ENCODE measurements at places on chromosomes 7 and 10. TPM values are rescaled to one million over a fixed set of nuclear protein-coding genes. Genes with fewer than 3 reads are reported as not detected.
A peak's percentile ranks its signal among the peaks of the same experiment; 100 is the strongest.

DNA sequence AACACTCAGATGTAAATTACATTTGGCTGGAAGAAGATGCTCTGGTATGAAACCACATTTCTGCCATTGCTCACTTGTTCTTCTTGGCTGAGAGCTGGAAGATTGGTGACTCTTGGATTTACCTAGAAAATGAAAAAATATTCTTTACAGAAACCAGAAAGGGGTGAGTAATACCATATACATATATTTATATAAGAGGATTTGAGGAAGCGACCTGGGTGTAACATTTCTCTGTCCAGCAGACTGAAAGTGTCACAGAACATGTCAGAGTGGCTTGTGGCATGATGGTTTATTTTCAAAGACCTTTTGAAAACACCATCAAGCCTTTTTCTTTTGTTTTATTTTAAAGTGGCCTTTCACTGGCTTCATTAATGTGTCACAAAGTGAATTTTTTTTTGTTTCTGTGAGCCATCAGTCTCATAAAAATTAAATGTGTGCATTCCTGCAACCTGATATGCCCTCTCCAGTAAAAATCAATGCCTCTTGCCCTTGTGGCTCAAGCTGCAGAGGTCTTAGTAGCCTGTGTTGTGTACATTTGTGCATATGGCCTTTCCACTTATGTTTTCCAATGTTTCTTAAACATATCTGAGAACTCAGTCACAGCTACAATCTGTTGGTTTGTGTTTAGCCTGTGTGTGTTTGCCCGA is 23.5 kb downstream of the CREB5 start:
- no peak for DNase-seq

GRCh38 chr7:82258181-82258580 is 185.4 kb downstream of the CACNA2D1 start:
- DNase-seq: no peak

DNA sequence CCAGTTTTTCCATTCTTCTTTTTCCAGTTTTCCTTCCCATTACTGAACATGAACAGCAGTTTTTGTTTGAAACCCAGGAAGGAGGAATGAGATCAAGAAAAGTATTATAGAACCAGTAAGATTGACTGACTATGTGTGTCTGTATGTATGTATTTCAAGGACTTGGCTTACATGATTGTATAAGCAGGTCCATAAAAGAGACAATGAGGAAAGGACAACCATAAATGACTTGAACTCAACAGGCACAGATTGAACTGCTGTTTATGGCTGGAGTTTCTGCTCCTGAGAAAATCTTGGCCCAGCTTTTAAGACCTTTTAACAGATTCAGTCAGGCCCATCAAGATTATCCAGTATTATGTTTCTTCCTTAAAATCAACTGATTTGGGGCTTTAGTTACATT is 39.1 kb downstream of the TMEM106B start:
- DNase-seq: no peak

DNA sequence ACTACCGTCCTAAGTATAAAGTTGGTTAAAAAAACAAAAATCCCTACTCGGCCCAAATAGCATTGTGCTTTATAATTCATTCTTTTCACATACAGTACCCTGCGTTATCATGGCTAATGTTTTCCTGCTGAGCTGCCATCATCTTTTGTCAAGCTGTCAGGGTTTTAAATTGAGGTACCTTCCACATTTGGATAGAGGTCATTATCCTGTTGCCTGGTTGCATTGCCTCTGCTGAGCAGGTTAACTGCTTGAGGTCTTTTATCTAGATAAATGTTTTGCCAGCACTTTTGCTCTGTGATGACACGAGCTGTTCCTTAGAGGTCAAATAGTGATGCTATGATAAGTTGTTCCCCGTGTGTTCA is 94.4 kb upstream of the FZD1 start:
- no peak for DNase-seq

DNA sequence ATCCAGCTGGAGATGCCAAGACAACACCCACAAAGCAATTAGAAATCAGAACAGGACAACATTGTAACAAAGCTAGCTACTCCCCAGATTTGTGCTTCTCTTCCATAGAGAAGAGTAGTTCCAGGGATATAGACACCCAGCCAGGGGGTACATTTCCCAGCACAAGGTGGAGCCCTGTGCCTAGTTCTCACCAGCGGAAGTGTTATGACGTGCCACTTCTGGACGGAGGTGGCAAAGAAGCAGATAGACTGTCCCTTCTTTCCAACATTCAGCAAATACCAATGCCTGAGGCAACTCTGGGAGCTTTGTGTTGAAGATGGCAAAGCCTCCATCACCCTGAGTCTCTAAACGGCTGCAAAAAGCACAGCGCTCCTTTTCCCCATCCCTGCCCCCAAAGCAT is 23.4 kb upstream of the GSAP start:
- DNase-seq: peak; percentile 79

DNA sequence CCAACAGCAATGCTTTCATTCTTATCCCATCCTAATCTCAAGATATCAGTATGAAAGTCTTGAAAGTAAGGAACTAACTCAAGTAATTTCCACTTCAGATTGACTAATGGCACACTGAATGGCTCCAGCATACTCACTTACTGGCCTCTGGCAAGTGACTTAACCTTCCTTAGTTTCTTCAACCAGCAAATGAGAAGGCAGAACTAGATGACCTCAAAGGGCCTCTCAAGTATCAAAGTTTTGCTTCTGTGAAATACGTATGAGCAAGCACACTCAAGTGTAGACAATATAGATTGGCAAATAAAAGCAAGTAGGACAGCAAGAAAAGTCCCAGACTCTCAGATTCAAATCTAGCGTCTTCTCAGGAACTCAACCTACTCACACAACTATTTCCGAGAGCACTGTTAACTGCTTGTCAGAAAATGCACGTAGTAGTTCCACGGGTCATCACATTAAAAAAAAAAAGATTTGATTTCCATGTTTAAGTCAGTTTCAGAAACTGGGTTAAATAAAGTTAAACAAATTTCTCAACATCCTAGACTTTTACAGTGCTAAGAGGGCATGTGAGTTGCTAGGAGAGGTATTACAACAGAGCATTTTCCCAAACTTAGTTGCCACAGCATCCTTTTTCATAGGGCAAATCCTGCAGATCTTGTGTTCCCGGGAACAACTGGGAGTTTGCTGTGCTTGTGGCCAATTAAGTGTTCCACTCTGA is 276.9 kb upstream of the KLF14 start:
- no peak for DNase-seq

DNA sequence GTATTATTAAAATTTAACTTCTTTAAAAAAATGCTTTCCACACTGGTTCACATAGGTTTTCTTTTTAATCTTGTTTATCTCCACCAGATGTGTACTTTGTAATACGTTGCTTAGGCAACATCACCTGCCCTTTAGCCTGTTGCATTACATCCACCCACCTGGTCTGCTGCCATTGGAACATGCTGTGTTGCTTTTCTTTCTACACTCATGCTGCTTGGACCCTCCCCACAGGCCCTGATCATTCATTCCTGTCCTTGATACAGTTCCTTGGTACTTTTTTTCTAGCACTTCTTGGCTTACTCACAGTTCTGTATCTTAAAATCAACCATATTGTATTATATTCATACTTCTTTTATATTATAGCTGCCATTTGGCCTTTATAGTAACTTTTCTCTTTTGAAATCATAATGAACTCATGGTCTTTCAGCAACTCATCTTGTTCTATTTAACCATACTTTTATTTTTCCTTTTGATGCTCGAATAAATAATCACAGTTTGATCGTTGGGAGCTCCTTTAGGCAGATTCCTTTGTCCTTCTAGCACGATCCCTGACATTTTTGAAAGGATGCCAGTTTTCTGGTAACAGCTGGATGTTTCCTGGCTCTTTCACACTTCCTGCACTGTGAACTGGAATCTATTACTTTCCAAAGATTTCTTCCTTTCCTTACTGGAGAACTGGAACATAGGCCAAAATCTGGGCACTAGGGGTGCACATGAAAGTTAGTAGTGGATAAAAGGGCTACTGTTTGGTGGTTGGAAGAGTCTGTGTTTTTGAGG is 125.1 kb downstream of the CDK14 start:
- no peak for DNase-seq

DNA sequence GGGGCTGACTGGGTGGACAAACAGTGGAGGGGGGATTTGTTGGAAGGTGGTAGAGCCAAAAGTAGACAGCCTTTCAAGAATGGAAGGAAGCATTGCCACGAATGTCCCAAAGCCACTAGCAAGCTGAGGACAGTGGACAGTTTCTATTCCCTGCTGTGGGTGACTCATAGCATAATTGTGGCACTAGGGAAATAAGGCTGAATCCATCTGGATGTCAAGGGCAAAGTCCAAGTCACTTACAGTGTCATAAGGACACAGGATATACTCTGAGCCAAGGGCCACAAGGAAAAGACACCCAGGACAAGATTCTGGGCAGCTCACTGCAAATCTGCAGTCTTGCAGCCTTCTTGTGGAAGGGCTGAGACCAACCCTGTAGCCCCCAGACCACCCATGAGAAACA is 79.7 kb downstream of the FRMPD2 start:
- DNase-seq: no peak

DNA sequence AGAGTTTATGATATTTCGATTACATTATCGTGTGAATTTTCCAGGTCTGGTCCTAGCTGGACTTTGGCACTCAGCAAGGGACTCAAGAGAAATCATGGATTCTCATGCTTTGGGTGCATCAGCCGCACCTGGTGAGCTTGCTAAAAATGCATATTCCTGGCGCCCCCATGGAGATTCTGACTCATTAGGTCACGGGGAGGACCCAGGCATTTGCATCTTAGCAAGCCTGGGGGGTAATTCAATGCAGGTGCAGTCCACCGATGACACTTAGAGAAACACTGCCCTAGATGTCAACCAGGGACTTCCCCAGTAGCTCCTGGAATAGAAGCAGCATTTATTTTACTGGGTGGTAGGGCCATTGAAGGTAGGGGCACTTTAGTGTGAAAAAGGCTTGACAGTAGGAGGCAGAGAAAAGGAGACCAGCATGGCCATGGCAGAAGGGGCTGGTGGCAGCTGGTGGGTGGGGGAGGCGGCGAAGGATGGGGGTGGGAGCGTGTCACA is 29.9 kb upstream of the PDCD4 start:
- no peak for DNase-seq

GRCh38 chr7:138033241-138033640 is 31.4 kb upstream of the CREB3L2 start:
- DNase-seq: no peak

GRCh38 chr7:451255-452225 is 68.1 kb downstream of the PDGFA start:
- no peak for DNase-seq

GRCh38 chr7:96304573-96304972 is 17.3 kb downstream of the SLC25A13 start:
- no peak for DNase-seq

DNA sequence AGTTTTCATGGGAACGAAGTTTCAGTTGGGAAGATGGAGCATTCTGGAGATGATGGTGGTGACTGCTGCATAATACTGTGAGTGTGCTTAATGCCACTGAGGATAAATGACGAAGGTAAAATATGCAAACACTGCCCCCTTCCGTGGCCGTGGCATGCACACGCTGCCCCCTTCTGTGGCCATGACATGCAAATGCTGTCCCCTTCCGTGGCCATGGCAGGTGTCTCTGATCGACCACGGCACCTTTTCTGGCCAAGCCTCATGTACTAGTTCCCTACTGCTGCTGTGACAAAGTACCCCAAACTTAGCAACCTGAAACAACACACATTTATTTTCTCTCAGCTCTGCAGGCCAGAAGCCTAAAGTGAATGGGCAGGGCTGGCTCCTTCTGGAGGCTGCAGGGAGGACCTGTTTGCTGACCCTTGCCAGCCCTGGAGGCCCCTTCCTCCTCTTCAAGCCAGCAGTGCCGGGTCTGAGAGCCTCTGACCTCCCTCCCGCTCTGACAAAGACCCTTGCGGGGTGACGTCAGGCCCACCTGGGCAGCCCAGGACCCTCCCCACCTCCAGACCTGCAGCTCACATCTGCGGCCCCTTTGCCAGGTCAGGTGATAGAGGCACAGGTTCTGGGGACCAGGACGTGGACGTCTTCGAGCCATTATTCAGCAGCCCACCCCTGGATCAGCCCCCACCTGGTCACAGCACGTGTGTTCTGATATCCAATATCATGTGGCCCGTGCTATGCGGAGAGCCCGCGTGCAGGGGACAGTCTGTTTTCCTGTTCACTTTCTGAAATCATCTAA is 82.0 kb downstream of the MICALL2 start:
- DNase-seq: no peak

DNA sequence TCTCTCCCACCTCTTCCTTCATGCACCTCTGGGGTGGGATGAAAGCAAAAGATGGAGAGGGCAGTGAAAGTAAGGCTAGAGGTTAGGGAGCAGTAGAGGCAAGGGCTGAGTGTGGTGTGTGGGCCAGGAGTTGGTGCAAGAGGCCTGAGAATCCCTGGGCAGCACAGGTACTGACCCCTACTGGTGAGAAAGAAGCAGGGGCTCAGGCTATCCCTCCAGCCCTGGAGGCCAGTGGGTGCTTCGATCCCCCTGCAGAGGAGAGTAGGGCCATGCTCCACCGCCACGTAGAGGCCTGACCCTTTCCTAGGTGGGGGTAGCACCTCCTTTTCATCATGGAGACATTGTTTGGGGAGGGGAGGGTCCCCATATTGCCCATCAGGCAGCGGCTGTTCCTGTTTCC is 9.8 kb downstream of the CDHR1 start:
- no peak for DNase-seq

- no peak for DNase-seq
Measured at GRCh38 chr7:121107923-121108498, 119.5 kb downstream of the CPED1 start.

- no peak for DNase-seq
Measured at GRCh38 chr10:73228247-73228646, 18.8 kb downstream of the DNAJC9 start.

- DNase-seq: no peak
Measured at GRCh38 chr7:80060218-80060806, 74.3 kb upstream of the GNAI1 start.

The ZKSCAN5 gene
- total RNA-seq: 7.0 TPM

The OPN1SW gene
- total RNA-seq: not detected

The VENTX gene
- 0.40 TPM for total RNA-seq

The TSPAN33 gene
- 9.9 TPM for total RNA-seq

The CPA4 gene
- total RNA-seq: 0.16 TPM

The KIAA1549 gene
- total RNA-seq: 1.4 TPM

The COMTD1 gene
- 29.2 TPM for total RNA-seq

The ITPRID1 gene
- total RNA-seq: not detected

The JCAD gene
- 19.3 TPM for total RNA-seq

The SYT15 gene
- 6.7 TPM for total RNA-seq

Measured in cardiac septum (tissue), 1 donor.